ENCODE measurements at places on chromosomes 6 and 20.

DNA sequence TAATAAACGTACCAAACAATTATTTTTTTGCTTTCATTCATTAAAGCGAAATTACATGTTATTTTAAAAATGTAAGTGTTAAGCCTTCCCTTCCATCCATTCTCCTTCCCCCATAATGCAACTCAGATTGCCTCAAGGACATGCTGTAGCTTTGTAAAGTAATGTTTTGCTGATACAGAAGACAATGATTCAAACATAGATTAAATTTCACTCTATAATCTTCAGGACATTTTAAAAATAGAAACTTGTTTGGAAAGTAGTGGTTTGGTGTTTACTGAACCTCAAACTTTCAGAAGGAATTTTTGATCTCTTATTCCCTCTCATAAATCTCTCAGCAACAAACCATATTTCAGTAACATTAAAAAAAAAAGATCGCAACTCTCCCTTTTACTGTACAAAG lies 350.9 kb upstream of the HSF2 start:
- no peak for ATAC-seq

- ATAC-seq, result no peak
Observed at GRCh38 chr6:162408826-162409535, 318.6 kb downstream of the PRKN start.

DNA sequence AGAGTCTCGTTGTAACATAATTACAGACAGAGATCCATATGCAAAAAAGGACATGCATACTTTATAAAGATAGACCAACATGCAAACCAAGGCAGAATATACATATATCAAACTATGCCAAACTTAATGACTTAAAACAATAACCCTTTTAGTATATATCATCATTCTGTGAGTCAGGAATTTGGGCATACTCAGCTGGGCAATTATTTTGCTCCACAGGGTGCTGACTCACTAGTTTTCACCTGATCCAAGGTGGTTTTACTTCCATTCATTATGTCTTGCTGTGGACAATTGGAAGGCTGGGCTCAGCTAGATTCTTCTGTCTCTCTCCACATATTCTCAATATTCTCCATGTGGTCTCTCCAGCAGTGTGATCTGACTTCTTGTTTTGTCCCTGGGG lies 41.2 kb upstream of the RNF146 start:
- no peak for ATAC-seq

GRCh38 chr20:44309763-44310663 lies 989 bp downstream of the FITM2 start:
- ATAC-seq, result no peak
